ENCODE measurements at places on chromosomes 5 and 9.

GRCh38 chr9:18208166-18209059 is 265.5 kb upstream of the ADAMTSL1 start:
- peak; percentile 6 for DNase-seq

DNA sequence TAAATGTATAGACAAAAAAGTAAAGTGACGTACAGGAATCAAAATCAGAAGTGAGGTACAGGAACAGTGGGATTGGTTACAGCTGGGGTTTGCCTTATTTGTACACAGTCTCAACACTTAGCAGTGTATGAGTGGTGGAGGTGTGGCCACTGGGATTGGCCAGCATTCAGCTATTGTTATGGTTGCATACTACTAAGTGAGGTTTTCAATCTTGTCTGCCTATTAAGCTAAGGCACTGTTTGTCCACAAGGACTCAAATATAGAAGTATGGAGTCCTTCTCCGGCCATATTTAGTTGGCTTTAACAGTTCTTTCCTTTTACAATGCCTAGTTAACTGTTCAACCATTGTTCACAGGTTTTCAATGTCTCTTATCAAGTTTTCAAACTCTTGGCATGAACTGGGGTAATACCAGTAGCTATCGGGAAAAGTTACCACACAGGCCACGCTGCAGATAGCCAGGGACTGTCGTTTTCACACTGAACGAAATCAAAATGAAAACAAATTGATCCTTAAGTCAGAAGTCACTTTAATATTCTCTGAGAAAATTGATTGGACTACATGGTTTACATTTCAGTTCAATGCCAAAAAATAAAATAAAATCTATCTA is 176.0 kb upstream of the FREM1 start:
- no peak for DNase-seq

DNA sequence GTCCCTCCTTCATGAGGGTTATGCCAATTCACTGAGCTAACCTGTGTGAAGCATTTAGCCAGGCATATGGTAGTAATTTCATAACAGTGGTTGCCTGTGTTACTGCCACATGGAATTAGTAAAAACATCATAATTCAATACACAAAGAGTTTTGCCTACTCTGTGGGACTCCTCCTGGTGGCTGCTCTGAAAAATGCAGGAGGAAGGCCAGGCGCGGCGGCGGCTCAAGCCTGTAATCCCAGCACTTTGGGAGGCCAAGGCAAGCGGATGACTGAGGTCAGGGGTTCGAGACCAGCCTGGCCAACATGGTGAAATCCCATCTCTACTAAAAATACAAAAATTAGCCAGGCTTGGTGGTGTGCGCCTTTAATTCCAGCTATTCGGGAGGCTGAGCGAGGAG is 547.3 kb downstream of the CDK5RAP2 start:
- DNase-seq, result no peak

DNA sequence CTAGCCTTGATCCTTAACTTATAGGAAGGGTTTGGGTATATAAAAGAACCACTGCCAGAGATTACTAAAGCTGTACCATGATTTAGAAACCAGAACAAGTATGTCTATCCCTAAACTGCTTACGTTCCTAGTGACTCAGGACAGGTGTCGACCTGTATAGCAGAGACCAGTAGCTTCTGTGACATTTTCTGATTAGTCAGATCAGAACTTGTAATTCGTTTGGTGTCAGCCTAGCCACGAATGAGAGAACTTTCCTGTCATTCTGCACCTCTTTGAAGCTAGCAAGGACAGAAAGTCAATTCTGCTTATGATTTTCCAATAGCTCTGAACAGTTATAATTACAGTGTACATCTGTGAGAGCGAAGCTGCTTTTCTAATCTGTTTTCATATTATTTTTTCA is 39.5 kb downstream of the PRKACG start:
- DNase-seq, result no peak

- no peak for DNase-seq
Observed at GRCh38 chr5:61055434-61056006, 106.7 kb downstream of the SMIM15 start.

DNA sequence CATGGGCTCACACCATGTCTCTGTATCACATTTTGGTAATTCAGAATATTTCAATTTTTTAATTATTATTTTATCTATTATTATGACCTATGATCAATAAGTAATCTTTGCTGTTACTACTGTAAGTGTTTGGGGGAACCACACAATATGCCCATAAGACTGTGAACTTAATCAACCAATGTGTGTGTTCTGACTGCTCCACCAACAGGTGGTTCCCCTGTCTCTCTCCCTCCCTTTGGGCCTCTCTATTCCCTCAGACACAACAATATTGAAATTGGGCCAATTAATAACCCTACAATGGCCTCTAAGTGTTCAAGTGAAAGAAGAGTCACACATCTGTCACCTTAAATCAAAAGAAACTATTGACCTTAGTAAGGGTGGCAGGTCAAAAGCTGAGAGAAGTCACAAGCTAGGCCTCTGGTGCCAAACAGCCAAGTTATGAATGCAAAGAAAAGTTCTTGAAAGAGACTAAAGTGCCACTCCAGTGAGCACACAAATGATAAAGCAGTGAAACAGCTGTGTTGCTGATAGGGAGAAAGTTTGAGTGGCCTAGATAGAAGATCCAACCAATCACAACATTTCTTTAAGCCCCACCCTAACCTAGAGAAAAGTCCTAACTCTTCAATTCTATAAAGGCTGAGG is 88.7 kb downstream of the DEPDC1B start:
- no peak for DNase-seq

DNA sequence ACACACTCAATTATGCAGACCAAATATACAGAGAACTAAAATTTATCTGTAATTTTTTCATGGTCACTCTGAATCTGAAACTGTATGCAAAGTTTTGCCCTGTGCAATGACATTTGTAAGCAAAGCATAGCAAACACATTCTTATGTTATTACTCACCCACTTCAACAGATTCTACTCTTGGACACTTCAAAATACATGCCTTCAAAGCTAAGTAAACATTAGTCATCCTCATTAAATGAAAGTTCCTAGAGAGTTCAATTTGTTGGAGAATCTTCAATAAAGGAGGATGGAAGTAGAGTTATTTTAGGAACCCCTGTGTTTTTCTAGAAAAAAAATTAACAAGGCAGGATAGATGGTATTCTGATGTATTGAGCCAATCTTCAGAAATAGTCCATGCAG is 639.7 kb upstream of the C9orf72 start:
- DNase-seq, result no peak

GRCh38 chr5:88143693-88144218 is 124.9 kb downstream of the TMEM161B start:
- no peak for DNase-seq

- DNase-seq, result no peak
Observed at GRCh38 chr5:90483206-90483605, 8.5 kb downstream of the POLR3G start.

- DNase-seq, result no peak
Observed at GRCh38 chr5:150073086-150073625, 13.2 kb downstream of the CSF1R start.

- no peak for DNase-seq
Observed at GRCh38 chr5:119287547-119288111, 68.2 kb upstream of the TNFAIP8 start.

Data from DMS153 (cell line).